Hindlimb muscle (tissue), 1 donor: ENCODE measurements at places on chromosomes 7 and 10. TPM values are rescaled to one million over a fixed set of nuclear protein-coding genes. Genes with fewer than 3 reads are reported as not detected.

DNA sequence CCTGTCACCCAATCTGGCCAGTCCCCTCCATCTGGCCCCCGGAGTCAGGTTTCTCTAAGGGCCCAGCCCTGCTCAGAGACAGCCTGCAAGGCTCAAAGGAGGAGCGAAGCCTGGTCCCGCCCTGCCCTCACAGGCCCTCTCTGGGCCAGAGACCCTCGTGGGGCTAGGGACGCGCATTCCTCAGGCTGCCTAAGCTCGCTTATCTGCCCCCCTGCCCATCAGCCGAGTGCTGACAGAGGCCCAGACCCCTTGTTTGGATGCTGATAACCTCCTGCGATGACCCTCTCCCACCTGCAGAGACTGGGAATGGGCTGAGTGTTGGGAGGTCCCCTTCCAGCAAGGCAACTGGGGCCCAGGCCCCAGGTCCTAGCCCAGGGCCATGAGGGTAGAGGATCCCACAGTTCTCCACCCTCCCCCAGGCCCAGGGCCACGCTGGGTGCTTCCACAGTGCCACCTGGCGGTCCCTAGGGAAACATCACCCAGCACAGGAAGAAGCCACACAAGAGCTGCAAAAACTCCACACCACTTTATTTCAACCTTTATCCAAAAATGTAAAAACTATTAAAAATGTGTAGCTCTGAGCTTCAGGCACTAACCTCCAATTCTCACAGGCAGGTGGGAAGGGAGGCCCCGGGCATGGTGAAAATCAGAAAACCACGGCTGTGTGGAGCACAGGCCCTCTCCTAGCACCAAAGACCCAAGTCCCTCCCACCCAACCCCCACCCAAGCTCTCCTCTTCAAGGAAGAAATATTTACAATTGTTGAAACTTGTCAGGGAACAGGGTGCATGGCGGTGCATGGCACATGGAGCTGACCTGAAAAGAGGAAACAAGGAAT, 2.2 kb downstream of the NPM3 start:
- DNase-seq: peak; percentile 34

DNA sequence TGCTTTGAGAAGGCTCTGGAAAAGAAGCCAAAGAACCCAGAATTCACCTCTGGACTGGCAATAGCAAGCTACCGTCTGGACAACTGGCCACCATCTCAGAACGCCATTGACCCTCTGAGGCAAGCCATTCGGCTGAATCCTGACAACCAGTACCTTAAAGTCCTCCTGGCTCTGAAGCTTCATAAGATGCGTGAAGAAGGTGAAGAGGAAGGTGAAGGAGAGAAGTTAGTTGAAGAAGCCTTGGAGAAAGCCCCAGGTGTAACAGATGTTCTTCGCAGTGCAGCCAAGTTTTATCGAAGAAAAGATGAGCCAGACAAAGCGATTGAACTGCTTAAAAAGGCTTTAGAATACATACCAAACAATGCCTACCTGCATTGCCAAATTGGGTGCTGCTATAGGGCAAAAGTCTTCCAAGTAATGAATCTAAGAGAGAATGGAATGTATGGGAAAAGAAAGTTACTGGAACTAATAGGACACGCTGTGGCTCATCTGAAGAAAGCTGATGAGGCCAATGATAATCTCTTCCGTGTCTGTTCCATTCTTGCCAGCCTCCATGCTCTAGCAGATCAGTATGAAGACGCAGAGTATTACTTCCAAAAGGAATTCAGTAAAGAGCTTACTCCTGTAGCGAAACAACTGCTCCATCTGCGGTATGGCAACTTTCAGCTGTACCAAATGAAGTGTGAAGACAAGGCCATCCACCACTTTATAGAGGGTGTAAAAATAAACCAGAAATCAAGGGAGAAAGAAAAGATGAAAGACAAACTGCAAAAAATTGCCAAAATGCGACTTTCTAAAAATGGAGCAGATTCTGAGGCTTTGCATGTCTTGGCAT, 4.8 kb downstream of the IFIT2 start:
- DNase-seq: no peak

NYAP1 gene
- 2.2 TPM for polyA plus RNA-seq

- peak; percentile 49 for DNase-seq
Measured at GRCh38 chr10:131177431-131178327, 133.8 kb downstream of the TCERG1L start.

MKLN1 gene
- polyA plus RNA-seq: 21.2 TPM

DNA sequence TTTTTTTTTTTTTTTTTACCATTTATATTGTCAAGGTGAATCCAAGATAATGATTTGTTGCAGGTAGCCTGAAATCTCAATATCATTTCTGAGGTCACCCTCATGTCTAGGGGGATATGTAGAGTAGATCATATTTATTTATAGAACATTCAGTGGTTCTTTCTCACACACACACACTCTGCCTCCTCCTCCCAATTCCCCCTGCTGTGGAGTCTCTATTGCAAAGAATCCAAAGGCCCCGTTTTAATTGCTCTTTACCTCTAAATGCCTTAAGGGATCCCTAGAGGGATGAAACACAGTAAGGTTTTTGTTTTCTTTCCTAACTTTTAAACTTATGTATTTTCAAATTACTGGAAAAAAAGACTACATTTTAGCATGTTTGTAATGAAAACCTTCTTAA, 170.0 kb downstream of the PRKG1 start:
- no peak for DNase-seq

- peak; percentile 66 for DNase-seq
Measured at GRCh38 chr10:61835069-61835945, 66.2 kb upstream of the ARID5B start.

DNA sequence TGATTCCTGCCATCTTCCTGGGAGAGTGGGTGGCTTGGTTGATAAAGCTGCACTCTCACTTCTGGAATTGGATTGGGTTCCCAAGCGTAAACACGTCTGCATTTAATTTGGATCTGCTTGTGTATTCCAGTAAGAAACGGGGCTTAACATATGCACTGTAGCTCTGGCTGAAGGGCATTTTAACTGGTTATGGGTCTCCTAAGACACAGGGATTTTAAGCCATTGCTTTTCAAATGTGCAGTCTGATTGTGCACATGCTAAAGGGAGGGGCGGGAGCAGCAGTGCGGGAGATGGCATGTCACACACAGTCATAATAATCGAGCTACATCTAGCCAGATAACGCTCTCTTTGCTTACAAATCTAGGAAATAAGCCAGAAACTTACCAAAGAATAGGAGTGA, 247.3 kb upstream of the LYZL1 start:
- no peak for DNase-seq

- no peak for DNase-seq
Measured at GRCh38 chr10:113278221-113278620, 274.6 kb upstream of the HABP2 start.
